HFFc6 (cell line): ENCODE measurements at places on chromosomes 3 and 15. TPM values are rescaled to one million over a fixed set of nuclear protein-coding genes. Genes with fewer than 3 reads are reported as not detected.

Gene ITGA11
- total RNA-seq, result 1.9 to 3.2 TPM (median 2.1 TPM) in 3 replicates

Gene CORO2B
- total RNA-seq, result 9.1 to 11.6 TPM (median 9.5 TPM) in 3 replicates

Gene GABRB3
- total RNA-seq, result 1.1 to 5.1 TPM (median 4.7 TPM) in 3 replicates

Gene CADM2
- not detected in 3 replicates for total RNA-seq

Gene ROBO2
- 0.11 to 0.32 TPM (median 0.31 TPM) in 3 replicates for total RNA-seq

Gene GOLGA6D
- total RNA-seq, result not detected in 3 replicates

DNA sequence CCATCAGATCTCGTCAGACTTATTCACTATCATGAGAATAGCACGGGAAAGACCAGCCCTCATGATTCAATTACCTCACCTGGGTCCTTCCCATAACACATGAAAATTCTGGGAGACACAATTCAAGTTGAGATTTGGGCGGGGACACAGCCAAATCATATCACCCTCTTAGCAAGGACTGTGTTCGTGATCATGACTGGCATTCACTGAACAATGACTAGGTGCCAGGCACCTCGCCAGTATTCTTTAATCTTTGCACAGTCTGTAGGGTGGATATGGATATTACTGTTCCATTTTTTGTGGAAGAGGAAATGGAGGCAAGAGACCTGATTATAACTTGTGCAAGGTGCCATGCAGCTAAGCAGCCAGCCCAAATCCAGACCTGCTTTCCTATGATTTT, 77.5 kb downstream of the IGF1R start:
- DNase-seq, result no peak

- no peak for DNase-seq
Measured at GRCh38 chr3:159128628-159129027, 326.8 kb downstream of the MFSD1 start.

DNA sequence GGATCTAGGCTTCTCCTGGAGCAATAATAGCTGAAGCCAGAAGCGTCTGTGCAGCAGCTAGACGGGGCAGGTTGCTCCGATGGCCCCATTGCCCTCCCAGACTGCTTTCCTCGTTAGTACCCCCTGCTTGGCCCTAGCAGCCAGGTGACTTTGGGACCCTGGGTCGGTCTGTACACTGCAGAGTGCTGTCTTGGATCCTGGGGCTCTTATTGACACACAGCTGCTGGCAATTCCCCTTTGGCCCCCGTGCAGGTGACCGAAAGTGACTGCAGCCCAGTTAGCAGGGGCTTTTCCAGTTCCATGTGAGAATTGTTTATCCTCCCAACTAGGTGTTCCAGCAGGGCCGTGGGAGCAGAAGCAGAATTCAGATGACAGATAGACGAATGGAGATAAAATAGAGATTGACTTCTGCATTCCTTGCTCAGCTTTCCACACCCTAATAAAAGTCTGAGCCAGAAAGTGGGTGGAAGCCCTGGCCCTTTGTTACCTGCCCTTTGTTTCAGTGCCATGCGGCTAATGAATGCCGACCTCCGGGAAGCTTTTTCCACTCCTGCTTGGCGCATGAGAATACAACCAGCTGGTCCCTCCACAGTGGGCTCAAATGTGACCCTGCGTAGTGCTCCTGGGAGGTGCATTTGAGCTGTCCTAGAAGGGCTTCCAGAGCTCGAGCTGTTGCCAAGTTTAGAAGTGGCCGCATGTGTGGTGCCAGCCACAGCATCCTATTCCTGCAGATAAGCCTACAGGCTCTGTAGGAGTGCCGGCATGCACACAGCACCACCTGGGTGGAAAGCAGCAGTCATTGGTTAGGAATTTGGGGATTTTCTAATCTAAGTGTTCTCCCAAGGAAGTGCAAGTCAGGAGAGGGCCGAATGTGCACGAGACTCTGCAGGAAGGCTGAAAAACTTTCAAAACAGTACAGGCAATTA, 94.4 kb downstream of the SLCO3A1 start:
- peak; percentile 9 for DNase-seq

DNA sequence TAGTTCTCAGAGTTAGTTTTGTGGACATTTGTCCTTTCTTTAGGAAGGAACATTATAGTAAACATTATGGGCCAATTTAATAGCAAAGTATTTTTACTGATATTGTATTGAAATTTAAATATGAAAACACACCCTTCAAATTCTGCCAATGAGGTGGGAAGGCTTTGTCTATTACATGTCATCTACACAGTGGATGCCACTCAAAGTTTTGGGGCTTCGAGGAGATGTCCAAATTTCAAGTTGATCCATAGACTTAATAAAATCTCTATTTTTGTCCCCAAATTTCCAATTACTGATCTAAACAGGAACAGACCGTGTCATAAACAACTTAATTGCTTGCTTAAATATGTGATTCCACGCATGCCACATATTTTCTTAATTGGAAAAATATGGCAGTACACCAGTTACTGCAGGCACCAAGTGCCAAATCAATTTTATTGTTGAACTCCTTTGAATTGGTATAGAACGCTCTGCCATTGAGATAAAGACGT, 1.7 kb downstream of the SHOX2 start:
- no peak for DNase-seq

- DNase-seq, result no peak
Measured at GRCh38 chr15:68783226-68784058, 37.3 kb downstream of the ANP32A start.

DNA sequence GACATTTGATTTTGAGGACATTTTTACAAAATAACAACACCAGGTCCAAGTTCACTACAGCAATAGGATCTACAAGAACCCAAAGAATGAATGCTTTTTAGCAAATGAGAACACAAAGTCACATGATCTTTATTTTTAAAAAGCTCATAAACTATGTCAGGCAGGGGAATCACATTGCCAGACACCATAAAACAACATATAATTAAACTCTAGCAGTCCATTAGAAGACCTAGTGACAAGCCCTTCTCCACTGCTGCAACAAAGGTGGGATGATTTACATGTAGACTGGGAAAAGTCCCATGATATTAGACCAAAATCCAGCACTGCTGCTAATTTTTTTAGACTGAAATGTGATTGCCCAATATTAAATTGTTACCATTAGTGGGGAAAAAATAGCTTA, 92.6 kb downstream of the FHIT start:
- DNase-seq, result no peak

DNA sequence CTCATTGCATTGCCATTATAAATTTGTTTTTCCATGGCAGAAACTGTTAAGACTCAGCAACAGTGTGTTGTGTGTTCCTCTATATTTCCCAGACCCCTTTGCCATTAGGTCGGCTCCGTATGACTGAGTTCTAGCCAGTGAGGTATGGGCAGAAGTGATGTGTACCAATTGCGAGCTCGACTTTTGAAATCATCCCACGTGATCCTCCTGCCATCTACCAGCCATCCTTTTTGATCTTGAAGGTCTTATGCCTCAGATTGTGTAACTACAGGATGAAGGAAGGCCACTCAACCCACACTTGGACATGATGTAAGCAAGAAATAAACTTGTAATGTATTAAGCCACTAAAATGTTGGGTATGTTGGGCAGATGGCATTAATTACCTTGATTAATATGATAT, 562.3 kb downstream of the PDCD6IP start:
- DNase-seq, result no peak

GRCh38 chr3:69433121-69433968, 47.5 kb upstream of the FRMD4B start:
- no peak for DNase-seq

- DNase-seq, result no peak
Measured at GRCh38 chr3:46299608-46300460, 54.1 kb upstream of the CCR2 start.

- no peak for DNase-seq
Measured at GRCh38 chr3:36734742-36735141, 29.6 kb downstream of the DCLK3 start.

GRCh38 chr3:59364496-59364895, 314.7 kb upstream of the CFAP20DC start:
- DNase-seq, result no peak

- no peak for DNase-seq
Measured at GRCh38 chr3:149009732-149010131, 18.4 kb downstream of the GYG1 start.

GRCh38 chr3:129605203-129605921, 1.1 kb downstream of the PLXND1 start:
- DNase-seq, result peak; percentile 32

- DNase-seq, result no peak
Measured at GRCh38 chr15:90576711-90577389, 47.1 kb downstream of the CRTC3 start.

- DNase-seq, result peak; percentile 84
Measured at GRCh38 chr3:30544812-30545211, 61.6 kb upstream of the TGFBR2 start.

DNA sequence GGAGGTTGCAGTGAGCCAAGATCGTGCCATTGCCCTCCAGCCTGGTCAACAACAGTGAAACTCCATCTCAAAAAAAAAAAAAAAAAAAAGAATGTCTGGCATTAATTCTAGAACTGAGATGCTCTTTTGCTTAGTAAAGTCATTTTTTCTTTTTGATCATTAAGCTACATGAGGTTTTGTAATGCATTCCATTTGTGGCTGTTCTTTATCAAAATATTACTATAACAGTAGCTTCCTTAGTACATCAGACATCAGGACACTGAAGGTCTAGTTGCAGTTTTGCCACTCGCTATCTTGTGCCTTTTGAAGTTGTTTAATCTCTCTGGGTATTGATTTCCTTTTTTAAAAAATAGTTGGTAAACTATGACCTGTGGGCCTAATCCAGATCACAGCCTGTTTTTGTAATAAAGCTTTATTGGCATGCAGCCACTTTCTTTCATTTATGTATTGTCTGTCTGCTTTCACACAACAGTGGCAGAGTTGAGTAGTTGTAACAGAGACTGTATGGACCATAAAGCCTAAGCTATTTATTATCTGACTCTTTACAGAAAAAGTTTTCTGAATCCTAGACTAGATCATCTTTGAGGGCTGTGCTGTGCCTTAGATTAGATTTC, 76.6 kb downstream of the SLC25A26 start:
- no peak for DNase-seq

- no peak for DNase-seq
Measured at GRCh38 chr3:118909763-118910162, 124.9 kb downstream of the IGSF11 start.

- DNase-seq, result no peak
Measured at GRCh38 chr15:100601163-100601562, 821 bp downstream of the LINS1 start.

- DNase-seq, result no peak
Measured at GRCh38 chr3:159837725-159838124, 150.9 kb upstream of the IL12A start.

GRCh38 chr15:70014860-70015490, 82.7 kb downstream of the TLE3 start:
- DNase-seq, result no peak

DNA sequence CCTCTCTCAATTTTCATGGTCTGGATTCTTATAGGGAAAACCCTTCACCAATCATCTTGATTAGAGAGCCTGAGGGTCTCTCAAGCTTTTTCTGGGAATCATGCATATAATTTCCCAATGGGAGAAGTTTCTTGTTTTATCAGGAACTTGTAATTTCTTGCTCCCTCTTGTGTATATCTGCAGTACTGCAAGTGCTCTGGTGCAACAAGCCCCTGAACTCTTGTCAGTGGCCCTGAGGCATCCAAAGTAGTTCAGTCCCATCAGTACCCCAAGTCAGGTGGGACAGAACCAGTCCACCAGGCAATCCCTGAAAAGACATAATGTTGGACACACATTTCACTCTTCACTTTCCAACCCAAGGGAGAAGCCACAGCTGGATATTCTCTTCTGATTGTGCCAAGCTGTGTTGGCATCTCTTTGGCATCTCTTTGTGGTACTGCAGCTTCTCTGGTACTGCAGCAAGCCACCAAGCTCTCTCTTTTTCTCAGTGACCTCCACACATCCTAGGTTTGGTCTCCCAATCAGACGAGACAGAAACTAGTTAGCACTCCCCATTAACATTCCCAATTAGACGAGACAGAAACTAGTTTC, 214.5 kb downstream of the ZIC4 start:
- DNase-seq, result peak; percentile 71
